Stimulated activated CD4-positive, alpha-beta T cell treated with anti-CD3 and anti-CD28 coated beads, Interleukin-15, amount 100 ng/mL, for 1 hour (primary cell): ENCODE measurements at places on chromosomes 5 and 9.

GRCh38 chr5:111229871-111230810 is 6.0 kb downstream of the CAMK4 start:
- DNase-seq, result no peak

DNA sequence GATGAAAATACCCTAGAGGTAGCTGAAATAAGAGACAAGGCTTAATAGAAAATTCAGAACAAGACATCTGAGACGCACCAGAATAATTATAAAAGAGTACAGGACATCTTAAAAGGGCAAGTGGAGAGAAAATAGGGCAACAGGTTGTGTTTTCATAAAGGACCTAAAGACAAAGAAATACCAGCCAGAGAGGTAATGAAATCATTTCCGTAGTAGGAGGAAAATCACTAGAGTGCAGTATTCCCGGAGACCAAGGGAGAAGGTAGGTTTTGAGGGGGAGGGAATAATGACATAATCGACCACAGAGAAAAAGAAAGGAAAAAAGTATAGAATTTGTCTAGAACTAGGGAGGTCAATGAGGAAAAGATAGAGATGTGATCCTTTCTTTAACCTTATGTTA is 26.2 kb upstream of the CTNNAL1 start:
- no peak for DNase-seq

GRCh38 chr9:129178568-129179382 is 714 bp upstream of the IER5L start:
- no peak for DNase-seq

DNA sequence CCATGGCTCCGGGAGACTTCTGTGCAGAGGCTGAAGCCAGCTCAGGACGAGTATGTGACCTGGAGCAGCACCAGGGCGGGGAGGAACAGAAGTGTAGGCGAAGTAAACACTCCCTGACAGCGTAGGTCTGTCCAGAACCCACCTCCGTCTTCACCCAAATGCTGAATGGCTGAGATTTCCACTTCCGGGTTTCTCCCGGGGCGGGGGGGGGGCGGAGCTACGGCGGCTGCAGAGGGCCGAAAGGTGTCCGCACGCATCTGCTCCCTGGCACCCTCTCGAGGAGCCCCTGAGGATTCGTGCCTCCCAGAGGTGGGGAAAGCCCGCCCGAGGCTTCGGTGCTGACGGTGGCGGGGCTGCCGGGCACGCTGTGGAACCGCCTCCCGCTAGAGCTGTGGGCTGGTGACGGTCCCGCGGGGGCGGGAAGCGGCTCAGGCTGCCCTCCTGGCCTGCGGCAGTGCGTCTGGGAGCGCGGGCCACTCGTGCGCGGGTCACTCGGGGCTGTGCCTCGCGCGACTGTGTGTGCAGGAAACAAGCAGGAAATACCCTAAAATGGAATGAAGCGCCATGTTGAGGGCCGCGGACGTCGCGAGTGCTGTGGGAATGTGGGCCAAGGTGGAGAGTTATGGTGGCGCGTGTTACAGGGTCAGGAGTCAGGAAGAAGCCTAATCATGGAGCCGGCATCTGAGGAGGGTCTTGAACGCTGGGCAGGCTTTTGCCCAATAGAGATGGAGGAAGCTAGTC is 1425.4 kb downstream of the FOXD4L5 start:
- no peak for DNase-seq

DNA sequence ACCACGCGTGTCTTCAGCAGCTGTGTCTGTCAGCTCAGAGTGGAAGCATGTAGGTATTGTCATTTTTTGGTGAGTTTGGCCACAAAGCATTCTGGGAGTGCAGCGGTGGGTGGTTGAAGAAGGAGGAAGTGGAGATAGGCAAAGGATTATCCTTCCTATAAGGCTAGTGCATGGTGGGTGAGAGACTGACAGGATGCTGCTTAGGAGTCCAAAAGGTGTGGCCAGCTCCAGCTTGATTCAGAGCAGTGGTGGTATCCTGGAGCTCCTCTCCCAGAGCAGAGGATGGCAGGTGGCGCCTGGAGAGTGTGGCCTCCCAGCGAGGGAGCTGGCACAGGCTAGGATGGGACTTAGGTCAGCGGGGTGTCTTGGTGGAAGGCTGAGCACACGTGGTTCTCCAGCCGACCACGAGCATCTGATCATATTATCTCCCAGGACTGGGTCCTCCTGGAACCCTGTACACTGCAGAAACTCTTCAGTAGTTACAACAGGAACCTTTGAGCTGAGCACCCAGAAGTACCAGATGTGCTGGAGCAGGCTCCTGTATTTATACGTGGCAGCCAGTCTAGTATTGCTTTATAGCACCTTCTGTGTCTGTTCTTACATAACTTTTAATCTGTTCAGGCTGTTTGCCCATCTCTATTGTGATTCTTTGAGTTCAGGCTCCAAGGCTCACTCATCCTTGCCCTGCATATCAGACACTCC is 29.6 kb downstream of the MAML1 start:
- no peak for DNase-seq

- DNase-seq, result no peak
These were observed 45.4 kb downstream of the PTBP3 start for GRCh38 chr9:112288029-112288428.

DNA sequence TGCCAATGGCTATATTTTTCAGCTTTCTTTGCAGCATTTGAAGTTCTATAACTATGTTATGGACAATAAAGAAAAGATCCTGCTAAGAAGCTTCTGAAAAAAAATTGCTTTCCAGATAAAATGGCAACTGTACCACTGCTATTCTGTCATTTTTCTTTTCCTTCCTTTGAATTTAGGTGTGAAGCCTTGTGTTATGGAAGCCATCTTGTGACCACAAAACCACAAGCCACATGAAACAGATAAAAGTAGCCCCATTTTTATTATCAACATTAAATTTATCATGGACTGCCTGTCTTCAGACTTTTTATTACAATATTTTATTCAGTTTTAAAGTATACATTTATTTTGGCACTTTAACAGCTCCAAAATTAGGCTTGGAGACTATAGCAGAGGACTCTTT is 289.9 kb upstream of the ACTBL2 start:
- DNase-seq, result no peak

GRCh38 chr9:82600536-82601292 is 462.2 kb downstream of the RASEF start:
- DNase-seq, result no peak

GRCh38 chr5:63262185-63262981 is 683.8 kb downstream of the LRRC70 start:
- no peak for DNase-seq

DNA sequence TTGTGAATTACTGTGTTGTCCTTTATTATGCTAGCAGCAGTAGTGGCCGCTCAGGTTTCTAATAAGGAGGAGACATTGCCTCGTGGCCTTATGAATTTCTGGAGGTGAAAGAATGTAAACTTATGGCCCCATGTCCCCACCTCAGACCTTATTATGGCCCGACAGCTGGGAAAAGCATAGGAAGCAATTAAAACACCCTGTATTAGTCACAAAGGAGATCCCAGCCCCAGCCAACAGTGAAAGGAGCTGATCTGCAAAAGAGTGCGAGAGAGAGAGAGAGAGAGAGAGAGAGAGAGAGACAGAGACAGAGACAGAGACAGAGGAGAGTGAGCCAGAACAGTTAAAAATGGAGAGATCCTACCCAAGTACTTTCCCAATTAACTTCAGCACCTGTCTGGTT is 269.3 kb downstream of the DMRT2 start:
- no peak for DNase-seq

DNA sequence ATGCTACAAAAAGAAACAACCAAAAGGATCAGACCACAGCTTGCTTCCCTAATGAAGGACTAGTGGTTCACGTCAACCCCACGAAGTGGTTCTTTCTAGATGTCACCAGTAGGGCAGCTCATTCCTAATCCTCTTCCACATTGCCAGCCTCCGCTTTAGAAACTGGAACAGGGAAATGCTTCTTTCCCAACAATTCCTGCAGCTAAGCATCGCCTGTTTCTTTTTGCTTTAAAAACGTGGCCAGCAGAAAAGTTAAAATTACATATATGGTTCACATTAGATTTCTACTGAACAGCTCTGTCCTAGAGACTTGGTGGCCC is 100.2 kb downstream of the MTX3 start:
- no peak for DNase-seq
